ENCODE measurements at places on chromosomes 1 and 21. TPM values are rescaled to one million over a fixed set of nuclear protein-coding genes. Genes with fewer than 3 reads are reported as not detected.

DNA sequence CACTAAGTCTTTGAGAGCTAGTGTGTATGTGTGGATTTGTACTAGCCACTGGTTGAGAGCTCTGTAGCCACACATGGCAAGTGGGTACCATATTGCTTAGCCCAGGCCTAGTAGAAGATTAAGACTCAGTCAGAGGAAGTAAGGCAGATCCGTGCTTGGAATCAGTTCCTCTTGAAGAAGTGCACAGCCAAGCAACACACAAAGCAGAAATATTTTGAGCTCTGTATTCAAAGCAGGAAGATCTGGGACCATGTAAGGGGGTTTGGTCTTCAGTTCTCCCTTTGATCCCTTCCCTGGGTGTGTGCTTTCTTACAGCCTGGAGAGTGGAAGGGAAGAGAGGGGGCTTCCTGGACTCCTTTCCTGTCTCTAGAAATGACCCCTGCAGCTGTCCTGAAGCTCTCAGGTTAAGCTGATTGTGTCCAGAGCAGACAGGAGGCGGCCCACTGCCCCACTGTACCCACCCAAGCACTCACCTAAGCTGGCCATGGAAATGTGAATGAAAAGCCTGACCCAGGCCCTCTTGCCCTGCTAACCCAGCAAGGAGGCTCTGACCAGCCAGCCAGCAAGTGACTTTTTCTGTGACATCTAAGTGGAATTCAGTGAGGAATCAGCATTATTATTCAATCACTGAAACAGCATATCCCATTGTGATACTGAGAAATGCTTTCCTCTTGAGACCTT lies 3.6 kb downstream of the ETS2 start:
- peaks cover 44% of the 10 kb centered on the region for H3K4me1 ChIP-seq
- no peak overlapping the region for H3K4me3 ChIP-seq
- no peak overlapping the region for H3K27ac ChIP-seq
- peaks cover 51% of the 10 kb centered on the region for H3K36me3 ChIP-seq

DNA sequence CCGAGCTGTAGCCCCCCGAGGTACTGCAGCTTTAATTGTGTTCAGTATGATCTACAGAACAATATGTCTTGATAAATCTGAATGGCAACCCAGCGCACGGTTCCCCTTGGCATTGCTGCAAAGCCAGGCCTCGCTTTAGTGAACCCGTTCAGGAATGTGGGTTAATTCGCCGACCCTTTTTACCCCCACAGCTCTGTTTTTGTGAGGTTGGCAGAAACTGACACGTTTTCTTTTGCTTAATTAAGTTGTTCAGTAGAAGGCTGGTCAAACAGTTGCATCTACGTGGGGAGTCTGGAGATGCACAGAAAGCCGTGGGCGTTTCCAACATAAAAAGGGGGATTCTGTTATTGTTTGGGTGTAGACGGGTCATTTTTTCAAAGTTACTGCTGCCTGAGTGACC lies 43.2 kb downstream of the OLIG1 start:
- peaks cover 31% of the 10 kb centered on the region for H3K27me3 ChIP-seq
- no peak for DNase-seq
- no peak overlapping the region for H3K4me3 ChIP-seq
- no peak overlapping the region for H3K27ac ChIP-seq
- peaks cover 31% of the 10 kb centered on the region for H3K4me1 ChIP-seq

- H3K27ac ChIP-seq = no peak overlapping the region
- peaks cover 8% of the 10 kb centered on the region for H3K27me3 ChIP-seq
- DNase-seq = no peak
- no peaks in the 10 kb centered on the region for H3K36me3 ChIP-seq
- H3K4me1 ChIP-seq = no peaks in the 10 kb centered on the region
Observed at GRCh38 chr1:209595599-209596285, 12.2 kb downstream of the CAMK1G start.

FAM177B gene
- total RNA-seq = not detected

HPDL gene
- 12.7 TPM for total RNA-seq

GRCh38 chr1:214106375-214106774 lies 118.6 kb downstream of the PROX1 start:
- no peaks in the 10 kb centered on the region for H3K36me3 ChIP-seq
- no peak overlapping the region for H3K4me3 ChIP-seq
- no peak overlapping the region for H3K27ac ChIP-seq
- H3K27me3 ChIP-seq = peaks cover 1% of the 10 kb centered on the region

- H3K36me3 ChIP-seq = no peaks in the 10 kb centered on the region
- H3K4me1 ChIP-seq = peaks cover 8% of the 10 kb centered on the region
- no peak within 1 kb of the TSS for H3K27ac ChIP-seq
- H3K27me3 ChIP-seq = peaks cover 18% of the 10 kb centered on the region
Observed at GRCh38 chr1:164558461-164559341, at the start of gene PBX1. Gene PBX1 (plus strand): TSS chr1:164559184.

AMY2A gene
- not detected for total RNA-seq

DNA sequence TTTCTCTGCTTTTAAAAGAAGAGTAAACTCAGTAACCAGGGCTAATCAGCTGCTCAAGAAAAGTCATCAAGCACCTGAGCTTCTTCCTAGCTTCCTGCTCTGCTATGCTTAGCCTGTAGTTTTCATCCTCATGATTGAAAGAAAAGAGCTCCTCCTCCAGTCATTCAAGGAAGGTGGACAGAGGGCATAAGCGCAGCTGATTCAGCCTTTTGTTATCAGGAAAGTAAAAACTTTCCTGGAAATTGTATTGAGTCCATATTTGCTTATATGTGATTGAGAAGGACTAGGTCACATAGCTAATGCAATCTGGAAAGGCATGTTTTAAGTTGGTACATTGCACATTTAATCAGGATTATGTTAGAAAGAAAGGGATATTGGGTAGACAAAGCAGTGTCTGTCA lies 8.5 kb upstream of the BACH1 start:
- no peak for DNase-seq
- no peaks in the 10 kb centered on the region for H3K36me3 ChIP-seq
- peaks cover under 1% of the 10 kb centered on the region for H3K27me3 ChIP-seq
- H3K4me3 ChIP-seq = no peak overlapping the region
- H3K27ac ChIP-seq = no peak overlapping the region

TCP10L gene
- total RNA-seq = 0.50 TPM

DNA sequence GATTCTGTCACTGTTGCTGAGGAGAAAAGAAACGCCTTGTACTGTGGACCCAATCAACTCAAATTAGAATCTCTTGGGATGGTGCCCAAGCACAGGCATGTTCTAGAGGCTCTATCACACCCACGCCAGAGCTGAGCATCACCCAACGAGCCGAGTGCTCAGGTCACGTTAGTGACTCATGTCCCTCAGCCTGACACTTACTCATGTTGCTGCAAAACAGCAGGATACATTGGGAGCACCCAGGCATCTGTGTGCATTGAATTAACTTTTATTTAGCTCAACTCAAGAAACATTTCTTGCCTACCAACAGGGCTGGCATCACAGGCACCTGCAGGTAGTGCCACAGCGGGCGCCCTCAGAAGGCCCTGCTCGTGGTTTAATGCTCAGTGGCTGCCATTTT lies 149.8 kb downstream of the ETS2 start:
- H3K27ac ChIP-seq = no peak overlapping the region
- peaks cover 4% of the 10 kb centered on the region for H3K4me1 ChIP-seq
- H3K27me3 ChIP-seq = peaks cover 12% of the 10 kb centered on the region
- no peaks in the 10 kb centered on the region for H3K36me3 ChIP-seq

TGFB2 gene
- not detected for total RNA-seq

DNA sequence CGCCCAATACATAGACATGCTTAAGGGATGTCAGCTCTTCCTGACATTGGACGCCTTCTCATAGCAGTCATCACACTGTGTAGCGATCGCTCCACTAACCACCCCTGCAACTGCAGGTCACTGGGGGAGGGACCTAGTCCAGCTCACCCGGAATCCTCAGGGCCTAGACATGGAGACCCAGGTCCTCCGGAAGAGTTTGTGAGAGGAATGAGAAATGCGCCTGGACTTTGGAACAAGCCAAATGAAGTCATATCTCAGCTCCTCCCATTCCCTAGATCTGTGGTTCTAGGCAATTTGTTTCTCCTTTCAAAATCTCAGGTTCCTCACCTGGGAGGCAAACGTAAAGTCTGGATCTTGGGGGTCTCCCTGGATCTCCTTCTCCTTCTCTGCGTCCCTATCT lies 253.3 kb downstream of the KAZN start:
- DNase-seq = no peak
- no peak overlapping the region for H3K27ac ChIP-seq
- no peak overlapping the region for H3K4me3 ChIP-seq
- H3K4me1 ChIP-seq = no peaks in the 10 kb centered on the region

GRCh38 chr1:220956501-220957232 lies 77.4 kb downstream of the HLX start:
- no peak for DNase-seq
- no peaks in the 10 kb centered on the region for H3K4me1 ChIP-seq
- H3K27me3 ChIP-seq = peaks cover 1% of the 10 kb centered on the region

CD5L gene
- total RNA-seq = not detected

TRAF3IP3 gene
- 212 TPM for total RNA-seq

SUSD4 gene
- 0.83 TPM for total RNA-seq

DNA sequence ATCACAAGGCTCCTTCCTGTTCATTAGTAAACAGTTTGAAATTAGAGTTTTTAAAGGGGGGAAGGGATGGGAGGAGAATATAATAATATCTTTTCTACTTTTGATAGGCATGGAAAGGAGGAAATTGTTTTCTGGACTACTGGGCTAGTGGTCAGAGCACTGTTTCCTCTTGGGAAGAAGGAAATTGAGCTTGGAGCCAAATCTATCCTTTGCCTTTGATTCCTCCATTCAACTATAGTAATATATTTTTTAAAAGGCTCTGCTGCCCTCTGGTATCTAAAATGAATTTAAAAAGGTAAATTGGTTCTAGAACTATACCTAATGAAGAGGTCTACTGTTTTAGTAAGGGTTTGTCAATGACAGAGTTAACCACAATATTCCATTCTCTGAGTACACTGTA lies 5.9 kb downstream of the IARS2 start:
- H3K36me3 ChIP-seq = peaks cover 28% of the 10 kb centered on the region
- no peak for DNase-seq
- no peak overlapping the region for H3K4me3 ChIP-seq

GRCh38 chr1:158646465-158646864 lies 40.0 kb downstream of the SPTA1 start:
- no peaks in the 10 kb centered on the region for H3K27me3 ChIP-seq
- H3K27ac ChIP-seq = no peak overlapping the region
- no peaks in the 10 kb centered on the region for H3K36me3 ChIP-seq
- DNase-seq = no peak
- H3K4me1 ChIP-seq = peaks cover 14% of the 10 kb centered on the region

CELA3B gene
- not detected for total RNA-seq

RGS21 gene
- total RNA-seq = not detected

CCDC27 gene
- total RNA-seq = not detected

DNA sequence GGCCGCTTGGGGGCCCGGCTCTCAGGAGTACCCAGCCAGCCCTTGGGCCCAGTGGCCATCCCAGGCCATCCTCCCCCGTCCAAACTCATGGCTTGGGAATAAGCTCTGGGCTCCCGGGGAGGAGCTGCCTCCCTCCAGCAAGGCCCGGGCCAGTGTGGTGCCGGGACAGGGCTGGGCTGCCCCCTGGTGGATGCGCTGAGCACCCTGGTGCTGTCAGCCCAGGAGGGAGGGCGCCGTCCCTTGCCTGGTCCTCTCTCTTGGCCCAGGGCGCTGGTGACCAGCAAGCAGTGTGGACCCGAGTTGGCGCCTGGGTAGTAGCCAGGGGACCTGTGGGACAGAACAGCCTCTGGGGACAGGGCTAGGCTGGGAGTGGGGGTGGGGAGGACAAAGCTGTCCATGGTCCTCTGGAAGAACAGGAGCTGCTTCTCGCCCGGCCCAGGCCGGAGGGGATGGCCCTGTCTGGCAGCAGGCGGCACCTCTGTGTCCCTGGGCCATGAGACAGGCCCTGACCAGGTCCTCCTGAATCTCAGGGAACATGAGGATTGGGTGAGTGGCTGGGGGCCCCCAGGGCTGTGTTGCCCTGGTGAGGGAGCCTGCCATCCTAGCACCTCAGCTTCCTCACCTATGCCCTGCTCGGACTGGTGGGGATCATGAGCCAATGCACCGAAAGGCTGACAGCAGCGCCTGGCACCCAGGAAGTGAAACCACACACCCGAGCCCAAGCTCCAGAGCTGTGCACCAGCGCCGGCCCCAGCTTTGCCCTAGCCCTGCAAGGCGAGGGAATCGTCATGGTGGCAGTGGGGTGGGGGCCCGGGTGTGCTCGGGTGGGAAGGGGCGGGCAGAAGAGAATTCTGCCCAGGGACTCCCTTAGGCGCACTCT lies 9.4 kb downstream of the MORN1 start:
- no peak overlapping the region for H3K27ac ChIP-seq
- no peaks in the 10 kb centered on the region for H3K36me3 ChIP-seq
- no peaks in the 10 kb centered on the region for H3K4me1 ChIP-seq
- no peak overlapping the region for H3K4me3 ChIP-seq
- peak; percentile 85 for DNase-seq

FAM72A gene
- 28.5 TPM for total RNA-seq

TNFRSF4 gene
- total RNA-seq = 1,005 TPM

DNA sequence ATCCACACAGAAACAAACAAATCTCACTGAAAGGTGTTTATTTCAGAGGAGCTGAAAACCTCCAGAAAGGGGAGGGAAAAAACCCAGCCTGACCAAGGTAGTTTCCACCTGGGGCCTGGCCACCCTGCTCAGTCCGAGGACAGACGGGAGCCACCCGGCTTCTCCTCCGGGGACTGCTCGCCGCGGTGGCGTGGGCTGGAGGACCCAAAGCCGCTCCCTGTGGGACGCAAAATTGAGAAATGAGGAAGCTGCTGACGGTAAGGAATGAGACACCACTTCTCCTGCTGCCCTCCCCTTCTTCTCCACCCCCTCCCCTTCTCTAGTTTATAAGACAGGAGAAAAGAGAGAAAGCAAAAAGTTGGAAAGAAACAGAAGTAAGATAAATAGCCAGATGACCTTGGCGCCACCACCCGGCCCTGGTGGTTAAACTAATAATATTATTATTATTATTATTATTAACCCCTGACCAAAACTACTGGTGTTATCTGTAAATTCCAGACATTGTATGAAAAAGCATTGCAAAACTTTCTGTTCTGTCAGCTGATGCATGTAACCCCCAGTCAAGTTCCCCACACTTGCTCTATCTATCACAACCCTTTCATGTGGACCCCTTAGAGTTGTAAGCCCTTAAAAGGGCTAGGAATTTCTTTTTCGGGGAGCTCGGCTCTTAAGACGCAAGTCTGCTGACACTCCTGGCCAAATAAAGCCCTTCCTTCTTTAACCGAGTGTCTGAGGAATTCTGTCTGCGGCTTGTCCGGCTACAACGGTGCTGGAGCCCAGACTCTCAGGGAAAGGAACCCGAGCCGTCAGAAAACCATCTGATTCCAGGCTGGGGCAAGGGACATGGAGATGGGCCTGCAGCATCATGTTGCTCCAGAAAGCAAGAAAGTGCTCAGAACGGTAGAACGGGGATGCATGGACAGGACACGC lies 12.5 kb downstream of the ITGB2 start:
- no peak overlapping the region for H3K4me3 ChIP-seq
- peak overlapping the region; percentile 42 for H3K27ac ChIP-seq
- peaks cover 40% of the 10 kb centered on the region for H3K4me1 ChIP-seq
- peaks cover 39% of the 10 kb centered on the region for H3K36me3 ChIP-seq
- no peak for DNase-seq

GRCh38 chr1:180233191-180234011 lies 3.3 kb downstream of the LHX4 start:
- H3K4me3 ChIP-seq = peak overlapping the region; percentile 29
- peaks cover 37% of the 10 kb centered on the region for H3K4me1 ChIP-seq
- DNase-seq = no peak
- H3K27me3 ChIP-seq = peaks cover 79% of the 10 kb centered on the region
- H3K27ac ChIP-seq = no peak overlapping the region

GRCh38 chr1:9844106-9844505 lies 20.3 kb upstream of the CLSTN1 start:
- H3K27me3 ChIP-seq = no peaks in the 10 kb centered on the region
- no peak for DNase-seq
- no peaks in the 10 kb centered on the region for H3K4me1 ChIP-seq
- no peak overlapping the region for H3K4me3 ChIP-seq
- no peak overlapping the region for H3K27ac ChIP-seq

SMCP gene
- not detected for total RNA-seq

STUM gene
- total RNA-seq = not detected
